ENCODE measurements at places on chromosomes 5 and 9.

- no peak for DNase-seq
Measured at GRCh38 chr5:141040093-141040770, 10.9 kb upstream of the PCDHB1 start.

GRCh38 chr9:546797-547223 is 294.7 kb upstream of the DMRT1 start:
- DNase-seq: no peak

- no peak for DNase-seq
Measured at GRCh38 chr9:136169495-136169894, 35.4 kb downstream of the LHX3 start.

DNA sequence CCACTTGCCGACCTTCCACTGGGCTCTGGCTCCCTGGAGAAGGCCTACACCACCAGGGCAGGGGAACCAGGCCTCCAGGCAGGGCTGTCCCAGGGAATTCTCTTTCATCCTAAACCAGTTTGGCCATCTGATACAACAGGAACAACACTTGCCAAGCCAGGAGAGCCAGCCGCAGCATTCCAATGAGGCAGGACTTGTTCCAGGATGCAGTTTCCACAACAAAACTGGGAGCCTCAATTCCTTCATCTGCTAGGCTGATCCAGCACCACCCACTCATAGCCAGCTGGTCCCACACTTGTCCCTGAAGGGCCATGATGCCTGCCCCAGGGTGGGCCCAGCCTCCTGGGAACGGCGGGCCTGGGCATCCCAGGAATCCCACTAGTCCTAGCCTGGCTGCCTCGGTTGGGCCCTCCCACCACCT is 26.0 kb downstream of the BICD2 start:
- no peak for DNase-seq

DNA sequence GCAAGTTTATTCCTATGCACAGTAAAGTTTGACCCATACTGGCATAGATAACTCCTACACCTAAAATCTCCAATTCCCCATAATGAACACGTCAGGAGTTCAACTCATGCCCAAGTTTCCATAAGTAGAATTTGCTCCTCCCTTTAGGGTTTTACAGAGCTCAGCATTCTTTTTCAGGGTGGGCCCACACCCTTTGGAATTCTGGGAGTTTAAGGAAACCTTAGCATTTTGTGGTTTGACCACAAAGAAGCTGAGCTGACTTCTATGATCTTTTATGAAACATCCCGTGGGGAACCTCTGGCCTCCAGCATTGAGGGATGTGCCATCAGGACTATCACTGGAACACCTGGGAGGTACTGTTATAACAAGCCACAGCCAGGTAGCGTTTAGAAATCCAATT is 220.6 kb upstream of the MAP3K1 start:
- DNase-seq: no peak

DNA sequence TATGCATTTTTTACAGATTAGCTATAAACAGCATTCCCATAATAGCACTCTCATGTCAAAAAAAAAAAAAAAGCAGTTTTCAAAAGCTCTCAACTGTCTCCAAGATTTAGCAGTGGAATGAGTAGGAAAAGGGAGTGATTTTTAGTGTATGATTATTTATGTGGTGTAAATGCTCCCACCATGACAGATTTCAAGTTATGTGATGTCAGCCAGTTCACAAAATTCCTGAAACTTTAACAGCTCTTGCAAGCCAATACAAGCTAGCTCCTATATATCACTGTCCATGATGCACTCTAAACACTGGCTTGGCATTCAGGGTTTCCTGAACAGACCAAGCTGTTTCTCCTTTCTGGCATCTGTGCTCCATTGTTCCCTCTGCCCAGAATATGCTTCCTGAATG is 7.9 kb upstream of the ANKDD1B start:
- no peak for DNase-seq

GRCh38 chr5:87340716-87341115 is 72.0 kb downstream of the CCNH start:
- no peak for DNase-seq

DNA sequence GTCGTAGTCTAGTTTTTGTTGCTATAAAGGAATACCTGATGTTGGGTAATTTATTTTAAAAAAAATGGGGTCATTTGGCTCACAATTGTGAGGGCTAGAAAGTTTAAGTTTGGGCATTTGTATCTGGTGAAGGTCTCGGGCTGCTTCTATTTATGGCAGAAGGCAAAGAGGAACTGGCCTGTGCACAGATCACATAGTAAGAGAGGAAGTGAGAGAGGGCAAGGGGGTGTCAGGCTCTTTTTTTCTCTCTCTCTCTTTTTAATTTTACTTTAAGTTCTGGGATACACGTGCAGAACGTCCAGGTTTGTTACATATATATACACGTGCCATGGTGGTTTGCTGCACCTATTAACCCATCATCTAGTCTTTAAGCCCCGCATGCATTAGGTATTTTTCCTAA is 453.3 kb downstream of the DIRAS2 start:
- DNase-seq: no peak

GRCh38 chr5:78540335-78541085 is 108.1 kb downstream of the LHFPL2 start:
- no peak for DNase-seq

DNA sequence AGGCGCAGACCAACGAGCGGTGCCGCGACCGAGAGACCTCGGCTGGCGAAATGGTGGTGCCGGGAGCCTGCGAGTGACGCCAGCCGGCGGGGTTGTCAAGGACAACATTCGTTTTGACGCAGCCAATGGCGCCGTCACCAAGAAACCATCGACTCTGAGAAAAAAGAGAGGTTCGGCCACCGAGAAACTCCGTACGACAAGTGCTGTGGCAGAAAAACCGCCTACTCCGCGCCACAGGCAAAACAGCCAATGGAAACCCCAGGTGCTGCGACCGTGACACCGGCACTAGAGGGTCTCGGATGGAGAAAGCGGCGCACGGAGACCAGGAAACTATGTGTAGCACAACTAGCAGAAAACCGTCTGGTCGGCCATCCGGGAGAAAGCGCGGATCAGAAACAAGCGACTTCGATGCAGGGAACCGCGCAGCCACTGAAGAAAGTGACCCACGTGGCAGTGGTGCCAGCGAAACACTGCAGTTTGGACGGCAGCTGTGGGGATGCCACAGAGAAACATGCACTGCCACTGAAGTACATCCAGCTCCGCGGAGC is 88.8 kb downstream of the ANXA2R start:
- DNase-seq: peak; percentile 47

- DNase-seq: no peak
Measured at GRCh38 chr9:2140600-2141223, 125.6 kb downstream of the SMARCA2 start.

DNA sequence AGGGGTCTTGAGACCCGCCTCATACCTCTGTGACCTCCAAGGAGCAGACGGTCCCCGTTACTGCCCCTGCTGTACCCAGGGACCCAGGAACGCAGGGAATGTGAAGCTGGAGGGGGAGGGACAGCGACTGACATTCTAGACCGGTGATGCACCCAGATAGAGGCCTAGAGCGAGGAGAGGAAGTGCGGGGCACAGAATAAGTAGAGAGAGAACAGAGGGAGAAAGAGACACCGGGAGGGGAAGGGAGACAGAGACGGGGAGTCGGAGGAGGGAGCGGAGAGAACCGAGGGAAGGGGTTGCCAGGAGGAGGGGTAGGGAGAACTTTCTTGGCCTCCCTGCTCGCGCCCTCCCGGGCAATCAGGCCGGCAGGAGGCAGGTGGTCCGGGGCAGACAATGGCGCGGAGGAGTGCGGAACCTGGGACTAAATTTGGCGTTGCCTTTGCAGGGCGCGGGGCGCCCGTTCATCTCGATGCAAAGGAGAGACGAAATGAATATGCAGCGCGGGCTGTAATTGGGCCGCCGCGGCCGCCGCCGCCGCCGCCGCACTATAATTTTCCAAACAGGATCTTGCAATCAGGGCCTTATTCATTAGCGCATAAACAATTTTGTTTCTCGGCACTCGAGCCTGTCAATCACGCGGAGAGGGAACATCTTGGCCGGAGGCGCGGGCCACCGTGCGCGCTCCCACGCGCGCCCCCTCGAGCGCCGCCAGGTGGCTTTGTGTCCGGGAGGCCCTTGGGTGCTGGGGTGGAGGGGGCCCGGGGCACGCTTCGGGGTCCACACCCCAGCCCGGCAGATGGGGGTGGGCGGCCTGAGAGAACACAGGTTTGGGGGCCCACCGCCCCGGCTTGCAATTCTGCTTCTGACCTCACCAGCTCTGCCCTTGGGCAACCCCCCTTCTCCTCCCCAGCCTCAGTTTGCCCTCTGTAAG is 33.0 kb downstream of the NDUFA8 start:
- DNase-seq: peak; percentile 36

GRCh38 chr5:154708846-154709245 is 46.3 kb upstream of the LARP1 start:
- DNase-seq: no peak

- DNase-seq: no peak
Measured at GRCh38 chr9:36836486-36836885, 197.6 kb downstream of the PAX5 start.

- peak; percentile 28 for DNase-seq
Measured at GRCh38 chr5:179699616-179700237, 960 bp downstream of the CANX start.

DNA sequence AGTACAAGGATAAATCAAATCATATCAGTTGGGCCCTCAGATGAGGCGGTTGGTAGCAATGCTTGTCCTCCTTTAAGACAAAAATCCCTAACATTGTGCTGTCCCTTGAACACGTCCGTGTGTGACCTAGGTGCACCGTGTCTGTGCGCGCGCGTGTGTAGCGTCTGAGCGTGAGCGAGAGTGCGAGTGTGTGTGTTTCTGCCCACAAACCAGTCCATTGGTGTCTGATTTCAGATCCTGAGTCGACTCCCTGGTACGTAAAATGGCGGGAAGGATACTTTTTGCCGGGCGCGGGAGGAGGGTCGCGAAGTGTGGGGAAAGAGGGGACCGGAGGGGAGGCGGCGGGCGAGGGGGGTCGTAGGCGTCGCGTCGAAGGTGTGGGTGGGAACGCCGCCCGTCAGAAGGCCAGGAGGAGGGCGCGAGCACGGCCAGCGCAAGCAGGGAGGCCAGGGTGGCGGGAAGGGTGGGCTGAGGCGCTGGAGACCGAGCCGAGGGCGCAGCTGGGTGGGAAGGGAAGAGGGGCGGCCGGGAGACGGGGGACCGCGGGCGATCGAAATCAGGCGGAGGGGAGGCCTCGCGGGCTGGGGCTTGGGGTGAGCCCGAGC is 8.9 kb downstream of the OTP start:
- no peak for DNase-seq

DNA sequence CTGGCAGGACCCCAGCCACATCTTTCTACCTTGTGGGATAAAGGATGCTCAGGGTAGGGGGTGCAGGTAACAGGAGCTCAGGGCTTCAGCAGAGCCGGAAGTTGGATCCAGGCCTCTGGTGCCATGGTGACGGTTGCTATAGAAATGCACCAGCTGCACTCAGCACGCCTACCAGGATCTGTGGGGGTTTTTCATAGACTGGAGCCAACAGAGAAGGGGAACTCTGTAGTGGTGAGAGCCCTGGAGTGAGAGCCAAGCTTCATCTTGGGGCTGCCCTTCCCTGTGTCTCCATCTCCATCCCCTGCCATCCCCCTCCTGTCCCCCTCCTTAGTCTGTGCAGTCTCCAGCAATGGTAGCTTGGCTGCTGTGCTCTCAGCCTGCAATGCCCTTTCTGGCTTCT is 27.5 kb upstream of the BOD1 start:
- no peak for DNase-seq

GRCh38 chr9:69873401-69873950 is 52.9 kb downstream of the CFAP95 start:
- no peak for DNase-seq

GRCh38 chr9:113614843-113615648 is 151.5 kb downstream of the RGS3 start:
- DNase-seq: peak; percentile 56

DNA sequence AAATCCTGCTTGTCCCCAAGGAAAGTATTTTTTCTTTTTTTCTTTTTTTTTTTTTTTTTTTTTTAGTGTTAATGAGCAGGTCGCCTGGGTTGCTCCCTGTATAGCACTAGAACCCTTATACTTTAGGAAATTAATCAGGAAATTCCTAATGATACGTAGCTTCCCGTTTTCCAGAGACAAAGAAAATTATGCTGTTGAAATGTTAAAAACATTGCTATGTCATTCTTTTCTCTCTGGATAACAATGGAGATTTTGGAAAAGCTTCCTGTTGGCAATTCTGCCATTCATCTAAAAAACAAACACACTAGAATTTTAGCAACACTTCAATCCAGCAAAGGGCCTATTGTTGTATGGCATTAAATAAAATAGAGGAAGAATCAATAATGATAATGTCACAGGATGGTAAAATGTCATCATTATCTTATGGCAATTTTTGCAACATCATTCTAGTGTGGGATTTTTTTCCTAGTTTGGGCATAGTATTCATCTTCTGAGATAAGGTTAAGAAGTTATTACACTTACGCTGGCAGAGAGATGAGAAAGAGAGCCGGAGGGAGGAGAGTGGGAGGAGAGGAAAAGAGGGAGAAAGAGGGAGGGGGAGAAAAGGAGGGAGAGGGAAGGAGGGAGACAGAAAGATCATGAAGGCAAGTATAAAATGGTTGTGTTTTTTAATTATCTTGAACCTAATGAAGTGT is 315.8 kb upstream of the PDE4D start:
- no peak for DNase-seq

DNA sequence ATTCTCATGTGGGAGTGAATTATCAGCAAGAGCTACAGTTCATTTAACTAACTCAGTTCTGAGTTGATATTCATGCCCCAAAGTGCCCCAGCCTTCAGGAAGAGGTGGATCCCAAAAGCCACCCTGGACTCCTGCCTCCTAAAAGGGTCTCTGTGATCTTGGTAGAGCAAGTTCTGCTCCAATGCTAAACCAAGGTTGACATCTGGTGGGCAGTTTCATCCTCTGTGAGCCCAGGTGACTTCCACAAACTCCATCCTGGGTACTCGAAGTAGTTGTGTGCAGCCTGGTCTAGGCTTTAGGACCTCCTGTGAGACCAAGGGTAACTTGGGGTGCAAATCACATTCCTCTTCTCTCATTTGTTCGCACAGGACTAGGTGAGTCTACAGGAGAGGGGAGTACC is 816.8 kb downstream of the MTRR start:
- DNase-seq: no peak

- DNase-seq: no peak
Measured at GRCh38 chr5:136516637-136517036, 151.3 kb upstream of the TRPC7 start.

- no peak for DNase-seq
Measured at GRCh38 chr5:137507150-137507549, 8.0 kb upstream of the SPOCK1 start.

DNA sequence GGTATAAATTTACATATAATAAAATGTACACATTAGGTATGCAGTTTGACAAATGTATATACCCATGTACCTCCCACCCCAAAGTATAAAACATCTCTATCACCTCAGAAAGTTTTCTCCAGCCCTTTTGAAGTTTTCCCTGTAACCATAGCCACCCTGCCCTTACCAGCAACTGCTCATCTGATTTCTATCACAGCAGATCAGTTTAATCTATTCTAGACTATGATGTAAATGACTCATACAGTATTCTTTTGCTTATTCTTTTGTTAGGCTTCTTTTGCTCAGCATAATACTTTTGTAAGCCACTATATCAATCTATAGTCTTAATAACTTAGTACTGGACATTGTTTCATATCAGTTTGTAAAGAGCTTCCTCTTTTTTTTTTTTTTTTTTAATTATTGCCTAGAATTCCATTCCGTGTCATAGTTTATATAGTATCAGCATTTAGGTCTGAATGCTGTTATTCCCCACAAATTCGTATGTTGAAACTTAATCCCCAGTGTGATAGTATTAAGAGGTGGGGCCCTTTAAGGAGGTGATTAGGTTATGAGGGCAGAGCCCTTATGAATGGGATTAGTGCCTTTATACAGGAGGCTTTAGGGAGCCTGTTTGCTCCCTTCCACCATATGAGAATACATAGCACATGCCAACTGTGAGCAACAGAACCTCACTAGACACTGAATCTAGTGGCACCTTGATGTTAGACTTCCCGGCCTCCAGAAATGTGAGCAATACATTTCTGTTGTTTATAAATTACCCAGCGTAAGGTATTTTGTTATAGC is 20.3 kb downstream of the MELK start:
- peak; percentile 37 for DNase-seq
